ENCODE measurements at places on chromosomes 11 and 22.

DNA sequence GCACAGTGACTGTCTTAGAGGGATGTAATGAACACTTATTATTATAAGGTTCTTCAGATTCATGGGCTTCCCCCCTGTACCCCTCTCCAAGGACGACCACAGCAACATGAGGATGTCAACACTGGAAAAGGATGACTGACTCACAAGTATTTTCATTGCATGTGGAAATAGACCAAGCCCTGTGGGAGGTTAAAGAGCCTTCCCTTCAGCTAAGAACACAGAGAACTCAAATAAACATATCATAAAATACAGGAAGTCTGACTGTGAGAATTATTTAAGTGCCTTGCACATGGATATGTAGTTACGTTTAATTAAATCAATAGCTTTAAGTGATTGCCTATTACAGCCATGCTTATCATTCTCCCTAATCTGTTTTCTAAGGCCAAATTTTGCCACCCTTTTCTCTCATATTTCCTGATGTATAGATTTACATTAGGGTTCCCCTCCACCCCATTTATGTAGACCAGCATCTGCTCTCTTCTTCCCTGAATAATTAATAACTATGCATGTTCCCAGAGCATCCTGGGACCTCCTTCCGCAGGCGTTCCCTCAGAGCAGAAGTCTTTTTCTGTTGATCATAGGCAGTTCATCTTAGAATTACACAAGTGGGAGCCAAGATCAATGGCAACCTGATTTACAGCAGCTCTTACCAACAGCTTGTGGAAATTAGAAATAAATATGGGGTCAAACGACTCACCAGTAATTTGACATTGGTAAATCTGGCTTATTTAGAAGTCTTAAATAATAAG, 226.9 kb downstream of the OPCML start:
- DNase-seq = no peak

GRCh38 chr11:89420981-89421380, 70.2 kb downstream of the NOX4 start:
- no peak for DNase-seq

GRCh38 chr22:41528132-41528766, 16.0 kb downstream of the POLR3H start:
- no peak for DNase-seq

- DNase-seq = no peak
These were observed 37.0 kb downstream of the MUC2 start for GRCh38 chr11:1111545-1112212.

GRCh38 chr11:57379732-57380131, 1.2 kb downstream of the PRG3 start:
- no peak for DNase-seq

DNA sequence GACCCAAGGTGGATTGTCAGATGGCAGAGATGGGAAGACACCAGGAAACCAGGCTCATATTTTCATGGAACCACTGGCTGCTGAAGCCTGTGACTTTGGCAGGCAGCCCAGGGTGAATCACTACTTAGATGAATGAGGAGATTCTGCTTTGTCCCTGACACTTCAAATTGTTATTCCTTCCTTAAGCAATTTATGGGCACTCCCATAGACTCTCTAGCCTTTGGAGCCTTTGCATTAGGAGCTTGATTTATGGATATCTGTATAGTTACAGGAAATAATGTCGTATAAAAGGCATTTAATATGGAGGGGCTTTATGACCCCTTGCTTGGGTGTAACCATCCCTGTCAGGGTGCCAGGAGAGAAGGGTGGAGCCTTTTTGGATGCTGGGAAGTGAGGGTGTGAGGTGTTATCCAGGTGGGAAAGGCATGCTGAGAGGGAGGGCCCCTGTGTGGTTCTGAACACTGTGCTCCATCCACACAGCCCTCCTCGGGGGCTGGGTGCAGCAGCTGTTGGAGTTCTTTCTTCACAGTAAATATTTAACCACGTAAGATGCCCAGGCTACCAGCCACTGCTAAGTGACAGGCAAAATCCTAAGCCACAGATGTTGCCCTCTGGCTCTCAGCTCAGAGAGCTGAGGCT, 35.3 kb downstream of the IL18 start:
- no peak for DNase-seq

DNA sequence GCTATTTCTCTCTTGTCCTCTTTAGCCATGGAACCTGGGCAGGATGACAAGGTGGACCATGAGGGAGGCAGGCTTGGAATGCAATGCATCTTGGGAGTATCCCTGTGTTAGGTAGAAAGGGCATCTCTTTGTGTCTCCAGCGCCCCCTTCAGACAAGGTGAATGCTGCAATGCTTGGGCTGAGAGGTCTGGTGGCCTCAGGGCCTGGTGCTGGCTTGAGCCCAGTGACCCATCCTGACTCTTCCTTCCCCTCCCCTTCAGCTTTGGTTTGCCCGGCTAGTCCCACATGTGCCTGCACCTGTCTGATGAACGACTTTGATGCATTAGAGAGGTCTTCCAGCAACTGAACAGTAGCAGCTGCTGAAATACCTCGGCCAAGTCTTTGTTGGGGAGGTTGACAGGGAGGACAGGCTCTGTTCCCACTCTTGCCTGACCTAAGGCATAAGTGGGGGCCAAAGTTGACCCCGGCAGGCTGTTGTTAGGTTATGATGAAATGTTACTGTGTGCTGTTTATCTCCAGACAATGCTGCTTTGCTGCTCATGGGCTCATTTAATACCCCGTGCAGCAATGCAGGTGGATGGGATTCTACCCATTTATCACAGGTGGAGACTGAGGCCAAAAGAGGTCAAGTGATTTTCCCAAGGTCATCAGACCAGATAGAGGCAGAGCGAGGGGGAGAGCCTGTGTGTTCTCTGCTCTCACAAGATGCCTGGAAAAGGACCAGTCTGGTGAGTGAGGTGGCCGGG, 22.5 kb downstream of the MYO18B start:
- no peak for DNase-seq

GRCh38 chr11:85697747-85698146, 11.8 kb upstream of the CCDC89 start:
- DNase-seq = no peak

GRCh38 chr11:134638796-134639430, 226.9 kb upstream of the B3GAT1 start:
- no peak for DNase-seq

GRCh38 chr11:74332291-74332690, 20.9 kb upstream of the P4HA3 start:
- no peak for DNase-seq

- DNase-seq = no peak
These were observed 8.8 kb upstream of the LINC01488 start for GRCh38 chr11:69472541-69473275.

DNA sequence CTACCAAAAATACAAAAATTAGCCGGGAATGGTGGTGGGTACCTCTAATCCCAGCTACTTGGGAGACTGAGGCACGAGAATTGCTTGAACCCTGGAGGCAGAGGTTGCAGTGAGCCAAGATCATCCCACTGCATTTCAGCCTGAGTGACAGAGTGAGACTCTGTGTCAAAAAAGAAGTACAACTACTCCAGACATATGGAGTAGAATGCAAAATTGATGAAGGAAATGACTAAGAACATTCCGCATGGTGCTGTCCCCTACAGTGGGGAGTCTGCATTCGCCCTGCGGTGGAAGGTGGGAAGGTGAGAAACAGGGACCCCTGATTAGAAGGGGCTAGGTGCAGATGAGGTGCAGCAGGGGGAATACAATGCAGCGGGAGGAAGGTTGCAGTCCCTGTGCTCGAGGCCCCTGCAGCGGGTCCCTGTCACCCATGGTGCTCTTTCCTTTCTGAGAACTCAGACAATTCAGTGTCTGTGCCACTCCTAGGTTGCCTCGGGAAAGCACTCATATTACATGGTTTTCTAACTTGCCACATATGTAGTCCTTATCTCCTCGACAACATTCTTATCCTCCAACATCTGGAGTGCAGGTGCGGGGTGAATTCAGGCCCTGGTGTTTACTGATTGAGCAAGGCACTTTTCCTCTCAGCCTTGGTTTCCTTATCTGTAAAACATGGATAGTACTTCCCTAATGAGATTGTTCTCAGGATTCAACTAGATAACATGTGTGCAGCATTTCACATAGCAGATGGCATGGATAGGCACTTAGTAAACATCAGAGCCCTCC, 5.2 kb downstream of the POLD4 start:
- no peak for DNase-seq

DNA sequence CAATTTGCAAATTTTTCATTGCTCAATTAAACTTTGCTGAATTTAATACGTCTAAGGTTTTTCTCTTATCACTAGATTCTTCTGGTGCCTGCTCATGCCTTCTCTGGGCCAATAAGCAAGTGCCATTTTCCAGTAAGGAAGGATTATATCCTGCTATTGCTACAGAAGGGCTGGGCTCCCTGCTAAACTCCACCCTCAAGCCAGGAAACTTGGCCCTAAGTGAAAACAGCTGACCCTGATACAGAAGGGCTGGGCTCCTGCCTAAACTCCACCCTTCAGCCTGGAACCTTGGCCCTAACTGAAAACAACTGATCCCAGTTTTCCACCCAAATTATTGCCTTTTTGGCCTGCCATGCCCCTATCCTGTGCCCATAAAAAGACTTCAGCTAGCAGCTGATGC, 385.3 kb downstream of the DYNC2H1 start:
- DNase-seq = no peak

- no peak for DNase-seq
These were observed 54.3 kb downstream of the SPATA19 start for GRCh38 chr11:133790995-133791394.

DNA sequence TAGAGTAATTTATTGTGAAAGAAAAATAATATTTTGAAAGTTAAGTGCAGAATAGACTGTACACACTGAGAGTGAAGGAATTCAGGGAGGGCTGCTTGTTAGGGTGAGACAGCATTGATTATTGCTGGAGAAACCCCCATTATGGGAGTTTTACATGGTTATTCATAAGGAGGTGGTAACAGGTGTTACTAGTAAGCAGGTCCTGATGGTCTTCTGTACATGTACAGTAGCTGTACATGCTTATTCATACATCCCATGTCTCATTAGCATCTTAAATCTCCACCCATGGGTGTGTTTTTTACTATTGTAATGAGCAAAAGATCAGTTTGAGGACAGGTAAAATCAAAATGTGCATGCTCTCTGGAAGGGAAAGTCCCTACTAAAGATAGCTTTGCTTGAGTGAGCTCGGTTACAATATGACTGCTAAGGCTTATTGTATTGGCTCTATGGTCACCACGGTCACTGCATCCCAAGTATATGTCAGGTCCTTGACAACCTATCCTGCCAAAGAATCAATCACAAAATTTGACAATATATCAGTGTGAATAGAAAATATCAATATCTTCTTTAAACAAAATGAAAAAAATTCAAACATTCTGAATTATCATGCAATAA, 6.2 kb downstream of the KDM4F start:
- no peak for DNase-seq

- DNase-seq = no peak
These were observed 79.9 kb downstream of the AMBRA1 start for GRCh38 chr11:46513934-46514342.

DNA sequence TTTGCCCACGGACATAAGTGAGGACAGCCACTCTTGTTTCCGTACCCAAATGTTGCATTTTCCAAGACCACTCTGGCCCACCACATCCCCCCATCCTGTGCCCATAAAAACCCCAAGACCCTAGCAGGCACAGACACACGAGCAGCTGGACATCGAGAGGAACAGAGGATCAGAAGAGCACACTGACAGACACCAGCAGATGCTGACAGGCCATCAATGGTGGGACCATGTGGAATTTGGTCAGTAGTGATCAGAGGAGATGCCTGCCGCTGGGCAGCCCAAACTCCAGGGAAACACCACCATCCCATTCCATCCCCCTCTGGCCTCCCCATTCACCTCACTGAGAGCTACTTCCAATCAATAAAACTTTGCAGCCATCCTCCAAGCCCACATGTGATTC, 87.0 kb downstream of the DLG2 start:
- DNase-seq = no peak

DNA sequence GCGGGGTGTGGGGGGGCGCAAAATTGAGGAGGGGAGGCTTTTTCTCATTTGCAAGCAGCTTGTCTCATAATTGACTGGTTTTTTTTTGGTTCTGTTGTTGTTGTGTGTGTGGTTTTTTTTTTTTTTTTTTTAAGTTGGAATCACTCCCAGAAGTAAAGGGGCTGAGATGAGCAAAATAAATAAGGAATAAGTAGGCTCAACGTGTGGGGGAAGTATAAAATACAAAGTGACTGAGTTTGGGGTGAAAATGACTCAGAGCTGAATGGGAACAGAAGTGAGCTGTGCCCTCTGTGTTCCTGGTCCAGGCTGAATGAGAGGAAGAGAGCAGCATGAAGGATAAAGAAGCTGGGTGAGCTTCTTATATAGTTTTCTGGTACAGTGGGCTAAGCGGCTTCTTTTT, 90.0 kb downstream of the GRIK4 start:
- DNase-seq = no peak

DNA sequence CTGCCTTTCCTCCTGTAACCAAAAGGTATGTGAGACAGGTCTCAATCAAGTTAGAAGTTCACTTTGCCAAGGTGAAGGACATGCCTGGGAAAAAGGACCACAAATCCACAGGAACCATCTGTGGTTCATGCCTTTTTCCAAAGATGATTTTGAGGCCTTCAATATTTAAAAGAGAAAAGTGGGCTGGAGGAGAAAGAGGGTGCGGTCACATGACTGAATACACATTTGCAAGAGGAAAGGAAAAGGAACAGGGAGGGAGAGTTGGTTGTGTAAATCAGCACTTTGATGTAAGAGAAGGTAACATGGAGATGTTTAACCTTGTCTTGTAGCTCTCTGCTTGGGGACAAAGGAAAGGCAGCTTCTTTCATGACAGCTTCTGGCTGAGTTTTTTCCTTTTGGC, 21.2 kb downstream of the MOV10L1 start:
- DNase-seq = no peak

GRCh38 chr11:55658608-55659007, 3.4 kb upstream of the OR4C6 start:
- DNase-seq = no peak

GRCh38 chr22:47446821-47447810, 684.7 kb downstream of the TBC1D22A start:
- DNase-seq = no peak

- DNase-seq = no peak
These were observed 68.3 kb upstream of the POU2AF2 start for GRCh38 chr11:111177037-111177871.

DNA sequence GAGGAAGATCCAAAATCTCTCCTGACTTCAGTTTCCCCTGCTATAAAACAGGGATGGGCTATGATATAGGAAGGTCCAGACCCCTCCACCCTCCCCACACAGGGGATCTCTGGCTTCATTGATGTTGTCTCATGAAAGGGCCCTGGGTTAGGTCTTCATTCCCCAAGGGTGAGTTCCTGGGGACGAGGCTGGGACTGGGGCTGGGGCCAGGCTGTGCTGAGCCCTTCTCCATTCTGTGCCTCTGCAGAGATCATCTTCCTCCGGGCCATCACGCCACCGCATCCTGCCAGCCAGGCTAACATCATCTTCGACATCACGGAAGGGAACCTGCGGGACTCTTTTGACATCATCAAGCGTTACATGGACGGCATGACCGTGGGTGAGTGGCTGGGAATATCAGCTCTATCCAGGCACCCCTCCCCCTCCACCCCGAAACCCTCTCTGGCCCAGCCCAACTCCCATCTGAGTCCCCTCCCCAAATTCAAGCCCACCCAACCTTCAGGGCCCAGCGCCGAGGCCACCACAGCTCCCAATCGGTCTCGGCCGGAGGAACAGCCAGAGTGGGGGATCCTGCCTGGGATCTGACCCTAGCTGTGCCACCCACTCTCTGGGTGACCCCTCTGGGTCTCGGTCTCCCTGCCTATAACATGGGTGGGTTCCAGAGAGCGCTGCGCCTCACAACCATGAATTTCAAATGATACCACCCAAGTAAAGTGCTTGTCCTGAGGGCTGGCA, 74.2 kb downstream of the FBLN1 start:
- no peak for DNase-seq

- DNase-seq = no peak
These were observed 295.6 kb downstream of the NTM start for GRCh38 chr11:131666006-131666405.
